ENCODE measurements at places on chromosomes 6 and 20.

DNA sequence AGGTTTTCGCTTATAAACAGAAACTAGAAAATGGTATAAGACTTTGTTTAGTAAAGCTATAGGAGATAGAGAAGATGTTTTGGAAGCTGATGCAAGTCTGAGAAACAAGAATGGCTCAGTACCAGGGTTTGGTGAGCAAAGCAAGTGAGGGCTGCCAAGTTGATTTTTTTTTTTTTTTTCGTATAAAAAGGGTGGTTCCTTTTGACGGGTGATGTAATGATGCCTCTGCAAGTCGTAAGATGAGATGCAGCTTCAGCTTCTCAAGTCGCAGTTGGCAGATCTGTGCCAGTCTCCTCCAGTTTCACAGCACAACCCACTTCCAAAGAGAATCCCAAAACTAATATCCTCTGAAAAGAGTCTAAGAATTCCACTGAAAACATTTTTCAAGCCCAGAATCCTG is 252.8 kb upstream of the CDH4 start:
- no peak for DNase-seq

DNA sequence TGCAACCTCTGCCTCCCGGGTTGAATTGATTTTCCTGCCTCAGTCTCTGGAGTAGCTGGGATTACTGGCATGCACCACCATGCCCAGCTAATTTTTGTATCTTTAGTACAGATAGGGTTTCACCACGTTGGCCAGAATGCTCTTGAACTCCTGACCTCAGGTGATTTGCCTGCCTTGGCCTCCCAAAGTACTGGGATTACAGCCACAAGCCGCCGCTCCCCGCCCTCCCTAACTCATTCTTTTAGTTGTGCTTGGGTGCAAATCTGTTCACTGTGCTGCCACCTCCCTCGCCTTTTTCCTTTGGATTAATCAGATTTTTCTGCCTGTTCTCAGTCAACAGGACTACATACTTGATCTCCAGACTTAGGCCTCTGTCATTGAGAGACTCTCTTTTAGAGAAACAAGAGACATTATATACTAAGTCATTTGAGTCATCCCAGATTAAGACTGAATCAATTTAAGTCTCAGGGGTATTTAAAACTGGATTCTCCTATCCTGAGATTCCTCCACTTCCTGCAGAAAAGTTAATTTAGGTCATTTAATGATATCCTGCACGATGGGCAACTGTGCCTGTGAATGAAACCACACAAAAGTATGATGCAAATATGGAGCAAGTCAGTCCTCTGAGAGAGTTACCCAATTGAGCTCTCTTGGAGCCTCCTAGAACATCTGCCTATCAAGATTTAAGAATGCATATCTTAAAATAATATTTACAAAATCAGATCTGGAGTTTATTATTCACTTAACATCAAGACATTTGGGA is 136.1 kb upstream of the THEMIS start:
- no peak for DNase-seq

DNA sequence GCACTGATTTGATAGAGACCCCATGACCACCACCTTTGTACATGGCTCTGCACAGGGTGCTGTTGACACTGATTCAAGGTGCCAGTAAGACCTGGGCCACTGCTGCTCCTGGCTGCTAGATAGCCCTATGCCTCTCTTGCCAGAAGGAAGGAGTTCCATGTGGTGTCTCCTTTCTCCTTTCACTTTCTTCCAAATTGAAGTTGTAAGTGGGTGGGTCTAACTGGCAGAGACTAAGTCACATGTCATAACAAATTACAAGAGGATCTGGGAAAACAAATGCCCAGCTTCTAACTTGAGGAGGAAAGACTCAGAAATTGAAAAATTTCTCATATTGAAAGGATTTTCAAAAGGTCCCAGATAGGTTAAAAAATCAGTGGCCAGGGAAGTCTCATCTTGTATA is 116.8 kb downstream of the TFAP2B start:
- no peak for DNase-seq

DNA sequence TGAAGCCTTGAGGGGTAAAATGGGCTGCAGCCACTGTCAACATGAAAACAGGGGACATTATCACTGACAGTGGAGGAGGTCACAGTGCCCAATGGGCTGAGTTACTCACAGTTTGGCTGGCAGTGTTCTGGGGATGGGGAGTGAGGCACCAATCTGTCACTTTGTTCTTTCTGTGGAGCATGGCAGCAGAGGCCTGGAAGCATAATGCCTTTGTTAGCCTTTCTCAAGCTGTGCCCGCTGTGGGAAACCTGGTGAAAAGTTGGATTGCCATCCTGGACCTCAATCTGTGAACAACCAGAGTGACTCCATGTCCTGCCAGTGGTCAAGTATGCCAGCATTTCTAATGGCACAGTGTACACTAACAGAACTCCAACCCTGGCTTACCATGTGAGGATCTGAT is 143.6 kb downstream of the OR2B2 start:
- no peak for DNase-seq

- DNase-seq: no peak
Observed at GRCh38 chr6:130134582-130134981, 88.2 kb downstream of the SAMD3 start.

DNA sequence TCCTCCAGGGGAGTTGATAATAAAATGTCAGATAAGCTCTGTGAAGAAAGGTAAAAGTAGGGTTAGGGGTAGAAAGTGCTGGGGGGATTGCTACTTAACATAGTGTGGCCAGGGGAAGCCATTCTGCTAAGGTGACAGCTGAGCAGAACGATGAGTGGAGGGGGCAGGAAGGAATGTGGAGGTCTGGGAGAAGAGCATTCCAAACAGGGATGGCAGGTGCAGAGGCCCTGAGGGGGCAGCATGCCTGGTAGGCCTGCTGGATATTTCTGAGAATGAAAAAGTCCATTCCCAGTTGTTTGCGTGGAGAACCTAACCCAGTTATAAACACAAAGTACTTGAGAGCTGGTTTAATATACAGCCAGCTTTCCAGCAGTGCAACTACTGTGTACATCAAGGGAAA is 9.3 kb downstream of the GFRA4 start:
- DNase-seq: no peak

- DNase-seq: no peak
Observed at GRCh38 chr20:53133628-53134027, 161.5 kb downstream of the TSHZ2 start.

DNA sequence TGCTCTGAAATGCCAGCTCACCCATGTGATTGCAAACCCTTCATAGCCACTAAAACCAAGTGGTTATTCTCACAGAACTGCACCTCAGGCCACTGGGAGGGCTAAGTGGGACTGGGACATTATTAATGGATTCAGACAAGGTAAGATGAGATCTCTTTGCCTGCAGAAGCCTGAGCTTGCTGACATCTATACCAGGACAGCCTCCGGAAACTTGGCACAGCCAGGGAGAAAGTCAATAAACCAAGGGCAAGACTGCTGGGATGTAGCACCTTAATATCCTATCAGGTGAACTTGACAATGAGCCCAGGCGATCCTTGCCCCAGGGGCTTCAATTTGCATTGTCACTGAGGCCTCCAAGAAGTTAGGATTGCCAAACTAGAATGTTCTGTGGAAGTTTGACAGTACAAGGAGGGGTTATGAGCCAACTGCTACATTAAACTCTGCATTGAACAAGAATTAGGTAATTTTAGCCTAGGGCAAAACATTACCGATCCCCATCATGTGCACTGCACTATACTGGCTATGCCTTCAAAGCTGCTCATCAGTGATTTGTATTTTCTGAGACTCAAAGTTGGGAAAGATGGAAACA is 60.1 kb upstream of the RALGAPA2 start:
- DNase-seq: no peak

- DNase-seq: no peak
Observed at GRCh38 chr6:128487746-128488145, 32.7 kb downstream of the PTPRK start.

GRCh38 chr6:82025271-82025670 is 222.3 kb downstream of the IBTK start:
- no peak for DNase-seq

GRCh38 chr6:135212020-135212806 is 31.1 kb downstream of the MYB start:
- no peak for DNase-seq

DNA sequence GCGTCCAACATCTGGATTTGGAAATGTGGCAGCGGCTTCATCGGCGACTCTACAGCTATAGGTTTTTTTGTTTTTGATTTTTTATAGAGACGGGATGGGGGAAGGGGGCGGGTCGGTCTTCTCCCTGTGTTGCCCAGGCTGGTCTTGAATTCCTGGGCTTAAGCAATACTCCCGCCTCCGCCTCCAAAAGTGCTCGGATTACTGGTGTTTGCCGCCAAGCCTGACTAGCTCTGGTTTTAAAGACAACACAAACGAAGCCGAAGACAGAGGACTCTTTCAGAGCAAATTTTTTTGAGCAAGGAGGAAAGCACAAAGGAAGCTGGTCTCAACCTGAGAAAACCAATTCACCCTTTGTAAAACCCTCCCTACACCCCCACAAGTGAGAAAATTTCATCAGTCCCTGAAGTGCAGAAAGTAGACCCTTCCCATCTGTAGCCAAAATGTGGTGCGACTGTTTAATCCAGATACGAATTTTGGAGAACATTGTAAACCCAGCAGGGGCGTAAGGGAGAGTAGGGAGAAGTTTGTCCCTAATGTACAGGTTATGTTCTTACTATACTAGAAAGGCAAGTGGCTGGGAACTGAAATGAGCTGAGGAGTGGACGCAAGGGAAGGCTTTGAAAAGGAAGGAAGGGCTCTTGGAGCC is 185.9 kb downstream of the TRIM27 start:
- no peak for DNase-seq

DNA sequence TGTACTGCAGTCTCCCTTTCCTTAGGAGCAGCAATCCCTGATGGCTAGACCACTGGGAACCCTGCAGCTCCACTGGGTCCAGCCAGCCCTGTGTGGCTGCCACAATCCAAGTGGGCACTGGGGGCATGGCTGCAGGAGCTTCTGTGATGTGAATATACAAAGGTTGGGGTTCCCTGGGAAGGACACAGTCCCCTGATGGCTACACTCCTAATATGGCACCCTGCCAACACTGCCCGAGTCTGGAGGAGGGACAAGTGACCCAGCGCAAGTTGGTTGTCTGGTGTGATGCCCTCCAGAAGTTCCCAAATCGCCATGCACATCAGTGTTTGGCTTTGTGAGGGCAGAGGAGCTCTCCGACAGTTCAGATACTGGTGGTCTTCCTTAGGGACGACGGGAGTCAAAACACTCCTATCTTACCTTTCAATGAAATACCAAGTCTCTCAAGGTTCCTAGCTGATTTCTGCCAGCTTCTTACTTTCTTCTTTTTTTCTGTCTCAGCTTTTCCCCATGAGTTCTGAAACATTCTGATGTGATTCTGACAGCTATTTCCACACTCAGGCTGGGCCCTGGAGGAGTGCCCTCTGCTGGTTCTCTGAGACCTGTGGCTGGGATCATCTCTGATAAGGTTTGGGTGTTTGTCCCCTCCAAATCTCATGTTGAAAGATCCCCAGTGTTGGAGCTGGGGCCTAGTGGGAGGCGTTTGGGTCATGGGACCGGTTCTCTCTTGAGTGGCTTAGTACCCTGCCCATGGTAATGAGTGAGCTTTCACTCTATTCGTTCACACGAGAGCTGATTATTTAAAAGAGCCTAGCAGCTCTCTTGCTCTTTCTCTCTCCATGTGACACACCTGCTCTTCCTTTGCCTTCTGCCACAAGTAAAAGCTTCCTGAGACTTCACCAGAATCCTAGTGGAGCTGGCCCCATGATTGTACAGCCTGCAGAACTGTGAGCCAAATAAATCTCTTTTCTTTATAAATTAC is 15.5 kb upstream of the ZFP57 start:
- DNase-seq: no peak

DNA sequence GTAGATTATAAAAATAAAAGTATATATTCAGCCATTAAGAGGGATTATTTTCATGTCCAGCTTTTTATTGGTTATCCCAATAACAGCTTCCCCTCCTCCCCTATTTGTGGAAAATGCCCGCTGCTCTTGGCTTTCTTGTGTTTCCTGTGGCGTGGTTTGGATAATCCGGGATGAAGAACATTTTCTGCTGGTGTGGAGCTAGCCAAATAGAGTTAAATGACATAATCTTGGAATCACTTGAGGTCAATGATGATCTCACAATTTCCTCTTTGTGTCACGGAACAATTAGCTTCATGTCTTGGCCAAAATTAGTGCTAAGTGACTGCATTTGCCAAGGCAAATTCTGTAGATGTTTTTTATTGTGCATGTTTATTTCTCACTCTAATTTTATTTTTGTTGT is 394.0 kb downstream of the LAMA2 start:
- DNase-seq: no peak

GRCh38 chr6:35328108-35328723 is 14.1 kb upstream of the PPARD start:
- DNase-seq: no peak

- no peak for DNase-seq
Observed at GRCh38 chr6:109059571-109060021, 35.0 kb downstream of the SESN1 start.

DNA sequence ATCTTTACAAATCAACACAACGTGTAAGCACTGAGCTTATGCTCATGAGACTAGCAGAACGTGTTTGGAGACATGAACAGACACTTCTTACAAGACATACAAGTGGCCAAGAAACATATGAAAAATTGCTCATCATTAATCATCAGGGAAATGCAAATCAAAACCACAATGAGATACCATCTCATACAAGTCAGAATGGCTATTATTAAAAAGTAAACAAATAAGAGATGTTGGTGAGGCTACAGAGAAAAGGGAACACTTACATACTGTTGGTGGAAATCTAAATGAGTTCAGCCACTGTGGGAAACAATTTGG is 327.9 kb upstream of the SOX4 start:
- no peak for DNase-seq

DNA sequence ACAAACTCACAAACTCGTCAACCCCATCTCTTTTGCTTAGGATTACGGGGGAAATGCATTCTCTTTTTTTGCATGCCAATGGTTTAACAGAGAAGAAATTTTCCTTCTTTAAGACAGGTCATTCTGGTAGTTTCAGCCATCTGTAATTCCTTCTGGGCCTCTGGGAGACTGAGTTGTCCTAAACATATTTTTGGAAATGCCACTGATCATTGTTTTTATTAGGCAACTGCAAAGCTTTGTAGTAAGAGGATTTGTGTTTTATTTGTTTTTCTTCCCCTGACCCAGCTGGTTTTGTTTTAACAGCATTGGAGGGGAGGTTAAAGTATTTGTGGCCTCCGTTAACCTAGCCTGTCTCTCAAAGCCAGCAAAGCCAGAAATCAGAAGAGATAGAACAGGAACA is 73.1 kb upstream of the ISM1 start:
- no peak for DNase-seq
